ENCODE measurements at places on chromosomes 2 and 18.
A peak's percentile ranks its signal among the peaks of the same experiment; 100 is the strongest.

DNA sequence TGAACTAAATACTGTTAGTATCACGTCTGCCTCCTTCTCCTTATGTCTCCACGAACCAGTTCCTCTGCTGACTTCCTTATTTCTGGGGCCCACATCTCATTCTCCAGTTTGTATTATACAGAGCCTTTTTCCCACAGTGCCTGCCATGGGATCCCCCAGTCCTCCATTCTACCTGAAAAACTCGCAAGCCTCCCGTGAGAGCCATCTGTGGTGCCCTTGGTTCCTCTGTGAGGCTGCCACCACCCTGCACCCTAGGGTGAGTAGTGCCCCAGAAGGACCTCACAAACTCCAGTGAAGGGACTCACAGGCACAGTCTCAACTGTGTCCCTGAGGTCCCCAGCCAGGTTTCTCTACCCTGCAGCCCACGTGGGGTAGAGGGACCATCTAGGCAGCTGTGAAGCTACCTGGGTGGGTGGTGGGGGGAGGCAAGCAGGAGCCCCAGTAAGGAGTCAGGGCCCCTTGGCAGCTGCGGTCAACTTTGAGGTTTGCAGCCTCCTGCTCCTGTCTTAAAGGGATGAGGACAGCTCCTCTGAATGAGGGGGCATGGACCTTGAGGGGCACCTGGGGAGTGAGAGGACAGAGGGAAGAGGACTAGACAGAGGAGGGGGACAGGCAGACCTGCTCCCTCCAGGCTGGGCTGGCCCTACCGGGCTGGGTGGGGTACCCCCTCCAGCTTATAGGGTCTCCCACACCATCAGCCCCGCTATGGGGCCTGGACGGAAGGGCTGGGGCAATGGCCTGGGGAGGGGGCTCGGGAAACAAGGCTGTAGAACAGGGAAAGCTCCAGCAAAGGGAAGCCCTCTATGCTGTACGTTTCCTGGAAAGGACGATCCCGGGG, 1.0 kb downstream of the PSTPIP2 start:
- DNase-seq, result no peak

GRCh38 chr2:69742322-69742952, 503 bp downstream of the ANXA4 start:
- DNase-seq, result peak; percentile 2

GRCh38 chr18:58579561-58580047, 49.3 kb downstream of the ALPK2 start:
- no peak for DNase-seq

DNA sequence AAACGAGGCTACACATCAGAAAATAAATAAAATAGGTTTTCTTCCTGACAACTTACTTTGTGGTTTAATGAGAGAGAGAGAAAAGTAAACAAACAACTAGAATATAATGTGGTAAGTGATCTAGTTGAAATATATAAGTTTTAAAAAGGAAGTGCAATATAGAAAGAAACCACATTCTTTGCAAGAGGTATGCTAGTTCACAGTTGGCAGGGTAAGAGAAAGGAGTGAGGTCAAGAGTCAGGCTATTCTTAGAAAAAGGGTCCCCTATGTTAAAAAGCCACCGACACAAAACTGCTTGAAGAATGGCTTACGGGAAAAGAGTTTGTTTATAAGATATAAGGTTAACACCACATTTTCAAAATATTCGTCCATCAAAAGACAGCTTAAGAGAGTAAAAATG, 462.1 kb downstream of the ERBB4 start:
- no peak for DNase-seq

DNA sequence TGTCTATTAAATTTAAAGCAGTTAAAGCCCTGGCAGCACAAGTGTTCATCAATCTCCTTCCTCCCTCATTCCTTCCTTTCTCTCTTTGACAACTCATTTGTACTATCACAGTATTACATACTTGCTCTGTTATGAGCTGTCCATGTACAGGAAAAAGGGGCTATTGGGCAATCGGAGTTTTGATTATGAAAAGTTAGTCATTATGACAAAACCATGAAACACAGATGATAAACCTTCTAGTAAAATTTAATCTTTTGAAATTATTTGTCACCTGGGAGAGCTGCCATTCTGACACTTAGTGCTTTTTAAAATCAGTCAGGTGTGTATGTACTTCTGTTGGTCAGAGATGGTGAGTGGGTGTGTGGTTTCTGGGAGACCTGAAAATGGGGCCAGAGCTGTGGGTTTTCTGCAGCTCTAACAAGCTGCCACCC, 39.4 kb downstream of the MAP4K4 start:
- peak; percentile 65 for DNase-seq

- DNase-seq, result no peak
Measured at GRCh38 chr2:84904717-84905174, 710 bp upstream of the TMSB10 start.

- DNase-seq, result no peak
Measured at GRCh38 chr18:45282101-45282812, 333.0 kb upstream of the SLC14A2 start.

GRCh38 chr2:195543063-195543462, 114.0 kb upstream of the SLC39A10 start:
- DNase-seq, result no peak

DNA sequence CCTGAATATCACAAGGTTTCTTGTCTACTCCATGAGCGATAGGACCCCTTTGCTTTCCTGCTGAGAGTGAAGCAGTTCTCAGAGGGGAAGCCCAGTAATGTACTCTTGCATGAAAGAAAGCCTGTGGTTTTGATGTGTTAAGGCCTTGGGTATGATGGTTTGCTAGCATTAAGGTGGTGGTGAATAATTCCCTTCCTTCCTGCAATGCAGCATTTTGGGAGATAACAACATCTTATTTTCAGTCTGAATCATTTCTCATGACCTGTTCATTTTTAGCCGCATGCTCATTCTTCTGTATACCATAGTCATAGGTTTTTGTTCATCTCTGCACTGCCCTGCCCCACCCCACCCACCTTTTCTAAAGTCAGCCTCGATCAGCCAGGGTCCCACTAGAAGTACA, 66.2 kb downstream of the HNMT start:
- no peak for DNase-seq

DNA sequence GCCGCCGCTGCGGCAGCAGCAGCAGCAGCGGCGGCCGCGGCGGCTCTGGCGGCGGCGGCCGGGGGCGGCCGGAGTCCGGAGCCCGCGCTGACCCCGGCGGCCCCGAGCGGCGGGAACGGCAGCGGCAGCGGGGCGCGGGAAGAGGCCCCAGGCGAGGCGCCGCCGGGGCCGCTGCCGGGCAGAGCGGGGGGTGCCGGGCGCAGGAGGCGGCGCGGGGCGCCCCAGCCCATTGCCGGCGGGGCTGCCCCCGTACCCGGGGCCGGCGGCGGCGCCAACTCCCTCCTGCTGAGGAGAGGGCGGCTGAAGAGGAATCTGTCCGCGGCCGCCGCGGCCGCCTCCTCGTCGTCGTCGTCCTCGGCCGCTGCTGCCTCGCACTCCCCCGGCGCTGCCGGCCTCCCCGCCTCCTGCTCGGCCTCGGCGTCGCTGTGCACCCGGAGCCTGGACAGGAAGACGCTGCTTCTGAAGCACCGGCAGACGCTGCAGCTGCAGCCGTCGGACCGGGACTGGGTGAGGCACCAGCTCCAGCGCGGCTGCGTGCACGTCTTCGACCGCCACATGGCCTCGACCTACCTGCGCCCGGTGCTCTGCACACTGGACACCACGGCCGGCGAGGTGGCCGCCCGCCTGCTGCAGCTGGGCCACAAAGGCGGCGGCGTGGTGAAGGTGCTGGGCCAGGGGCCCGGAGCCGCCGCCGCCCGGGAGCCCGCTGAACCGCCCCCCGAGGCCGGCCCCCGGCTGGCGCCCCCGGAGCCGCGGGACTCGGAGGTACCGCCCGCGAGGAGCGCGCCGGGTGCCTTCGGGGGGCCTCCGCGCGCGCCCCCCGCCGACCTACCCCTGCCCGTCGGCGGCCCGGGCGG, 646 bp downstream of the PHLPP1 start:
- DNase-seq, result no peak

DNA sequence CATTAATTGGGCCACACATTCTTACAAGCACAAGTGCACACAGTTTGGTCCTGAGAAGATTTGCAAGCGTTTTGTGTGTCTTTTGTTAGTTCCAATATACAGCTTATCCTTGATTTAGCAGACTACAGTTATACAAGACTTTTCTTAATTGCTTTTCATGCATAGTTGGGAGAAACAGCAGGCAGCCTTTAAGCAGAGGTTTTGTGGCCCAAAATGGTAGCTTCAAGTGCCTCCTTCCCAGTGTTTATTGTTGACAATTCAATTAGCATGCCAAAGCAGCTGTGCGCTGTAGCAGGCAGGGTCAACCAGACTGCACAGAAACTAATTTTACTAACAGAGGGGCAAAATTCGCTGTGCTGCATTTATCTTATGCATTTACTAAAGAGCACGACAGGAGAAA, 47.5 kb downstream of the FRZB start:
- DNase-seq, result no peak

- DNase-seq, result no peak
Measured at GRCh38 chr2:214547931-214548330, 137.1 kb downstream of the VWC2L start.

DNA sequence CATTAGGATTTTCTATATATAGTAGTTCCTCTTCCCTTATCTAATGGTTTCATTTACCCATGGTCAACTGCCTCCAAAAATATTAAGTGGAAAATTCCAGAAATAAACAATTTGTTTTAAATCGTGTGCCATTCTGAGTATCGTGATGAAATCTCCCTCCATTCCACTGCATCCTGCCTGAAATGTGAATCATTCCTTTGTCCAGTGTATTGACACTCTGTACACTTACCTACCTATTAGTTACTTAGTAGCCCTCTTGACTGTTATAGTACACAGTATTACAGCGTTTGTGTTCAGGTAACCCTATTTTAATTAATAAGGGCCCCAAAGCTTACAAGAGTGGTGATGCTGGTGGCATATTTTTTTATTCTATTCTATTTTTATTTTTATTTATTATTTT, 26.2 kb downstream of the TAF4B start:
- no peak for DNase-seq

GRCh38 chr2:156456616-156457015, 20.4 kb downstream of the GPD2 start:
- no peak for DNase-seq

DNA sequence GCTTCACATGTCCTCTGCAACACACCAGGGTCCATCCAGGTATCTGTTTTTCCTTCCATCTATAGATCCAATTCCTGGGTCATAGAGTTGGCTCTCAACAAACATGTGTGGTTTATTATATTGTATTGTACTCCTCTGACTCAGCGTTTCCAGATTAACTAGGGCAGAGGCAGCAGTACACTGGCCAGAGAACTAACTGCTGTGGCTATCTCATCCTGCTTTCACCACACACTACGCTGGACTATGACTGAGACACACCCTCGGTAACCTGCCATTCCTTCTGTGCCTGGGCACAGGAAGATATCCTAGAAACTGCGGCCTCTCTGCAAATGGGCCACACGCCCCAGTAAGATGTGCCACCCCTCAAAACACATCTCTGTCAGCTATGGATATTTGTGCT, 159.8 kb upstream of the STK17B start:
- no peak for DNase-seq

GRCh38 chr2:226447338-226448300, 352.0 kb downstream of the IRS1 start:
- DNase-seq, result no peak
